Karpas-422 (cell line): ENCODE measurements at places on chromosomes 2 and 18. TPM values are rescaled to one million over a fixed set of nuclear protein-coding genes. Genes with fewer than 3 reads are reported as not detected.

GRCh38 chr2:9771481-9772017 is 71.7 kb upstream of the TAF1B start:
- peaks cover 10% of the 10 kb centered on the region for H3K4me1 ChIP-seq
- no peaks in the 10 kb centered on the region for H3K36me3 ChIP-seq
- no peak overlapping the region for H3K4me3 ChIP-seq
- no peaks in the 10 kb centered on the region for H3K27me3 ChIP-seq
- no peak overlapping the region for H3K27ac ChIP-seq

DNA sequence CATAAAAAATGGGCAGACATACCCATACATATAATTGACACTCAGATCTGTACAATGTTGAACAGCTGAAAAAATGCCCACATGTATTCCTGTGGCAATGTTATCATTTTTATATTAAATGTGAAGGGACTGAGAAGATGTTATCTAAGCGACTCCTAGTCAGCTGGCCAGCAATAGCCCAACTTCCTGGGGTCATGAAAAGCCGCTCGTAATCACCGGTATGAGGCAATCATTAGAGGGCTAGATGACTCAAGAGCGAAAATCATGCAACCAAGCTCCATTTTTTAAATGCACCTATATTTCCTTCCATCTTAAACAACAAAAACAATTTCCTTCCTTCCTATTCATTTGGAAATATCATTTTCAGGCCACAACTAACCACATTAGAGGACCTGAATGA is 274.6 kb upstream of the CCDC68 start:
- no peak overlapping the region for H3K4me3 ChIP-seq
- no peak for DNase-seq
- H3K36me3 ChIP-seq, result peaks cover 24% of the 10 kb centered on the region; the same call in 1 of the 2 replicates
- H3K4me1 ChIP-seq, result no peaks in the 10 kb centered on the region

DNA sequence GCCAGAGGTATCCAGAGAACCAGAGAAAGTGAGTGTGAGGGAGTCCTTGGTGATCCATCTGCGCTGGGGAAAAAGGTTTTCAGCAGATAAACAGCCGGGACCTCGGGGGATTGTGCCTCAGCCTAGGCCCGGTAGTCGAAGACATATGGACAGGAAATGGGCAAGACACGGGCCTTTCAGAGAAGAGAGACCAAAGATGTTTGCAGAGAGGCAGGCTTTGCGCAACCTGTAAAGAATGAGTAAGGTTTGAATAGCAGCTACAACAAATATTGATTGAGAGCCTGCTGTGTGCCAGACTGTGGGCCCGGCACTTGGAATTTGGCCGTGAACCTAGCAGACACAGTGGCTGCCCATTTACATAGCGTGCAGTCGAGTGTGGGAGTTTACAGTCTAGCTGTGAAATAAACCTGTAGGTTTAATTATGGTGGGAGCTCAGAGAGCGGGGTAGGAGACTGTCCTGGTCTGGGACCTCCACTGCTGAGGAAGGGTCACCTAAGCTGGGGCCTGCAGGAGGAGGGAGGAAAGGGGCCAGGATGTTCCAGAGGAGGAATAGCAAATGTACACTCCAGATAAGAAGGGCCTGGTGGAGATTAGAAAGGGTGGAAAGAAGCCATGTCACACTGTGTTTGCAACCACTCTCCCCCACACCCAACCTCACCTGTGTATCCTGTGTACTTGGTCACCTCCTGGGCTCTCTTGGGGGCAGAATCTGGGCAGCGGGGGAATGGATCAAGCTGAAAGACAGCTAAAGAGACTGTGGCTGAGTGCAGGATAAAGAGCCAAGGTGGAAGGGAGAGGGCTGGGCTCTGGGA is 3.0 kb downstream of the SH2D6 start:
- H3K27ac ChIP-seq, result no peak overlapping the region
- peaks cover 30% of the 10 kb centered on the region for H3K4me1 ChIP-seq

DNA sequence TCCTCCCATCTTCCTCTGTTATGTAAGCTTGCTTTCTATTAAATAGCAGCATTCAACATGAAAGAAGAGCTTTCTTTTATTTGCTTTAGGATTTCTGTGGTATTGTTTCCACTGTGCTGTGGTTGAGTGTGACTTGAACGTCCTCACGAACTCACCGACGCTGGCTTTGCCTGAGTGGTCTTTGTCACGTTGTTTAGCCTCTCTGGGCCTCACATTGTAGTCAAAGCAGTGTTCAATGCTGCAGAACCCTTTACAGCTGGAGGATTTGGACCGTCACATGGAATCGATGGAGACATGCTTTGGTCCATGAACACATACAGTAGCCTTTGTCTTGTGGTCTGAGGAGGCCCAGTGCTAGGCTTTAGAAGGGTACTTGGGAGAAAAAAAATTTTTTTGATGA is 66.3 kb downstream of the TANC1 start:
- no peaks in the 10 kb centered on the region for H3K36me3 ChIP-seq
- DNase-seq, result no peak
- no peak overlapping the region for H3K4me3 ChIP-seq

DNA sequence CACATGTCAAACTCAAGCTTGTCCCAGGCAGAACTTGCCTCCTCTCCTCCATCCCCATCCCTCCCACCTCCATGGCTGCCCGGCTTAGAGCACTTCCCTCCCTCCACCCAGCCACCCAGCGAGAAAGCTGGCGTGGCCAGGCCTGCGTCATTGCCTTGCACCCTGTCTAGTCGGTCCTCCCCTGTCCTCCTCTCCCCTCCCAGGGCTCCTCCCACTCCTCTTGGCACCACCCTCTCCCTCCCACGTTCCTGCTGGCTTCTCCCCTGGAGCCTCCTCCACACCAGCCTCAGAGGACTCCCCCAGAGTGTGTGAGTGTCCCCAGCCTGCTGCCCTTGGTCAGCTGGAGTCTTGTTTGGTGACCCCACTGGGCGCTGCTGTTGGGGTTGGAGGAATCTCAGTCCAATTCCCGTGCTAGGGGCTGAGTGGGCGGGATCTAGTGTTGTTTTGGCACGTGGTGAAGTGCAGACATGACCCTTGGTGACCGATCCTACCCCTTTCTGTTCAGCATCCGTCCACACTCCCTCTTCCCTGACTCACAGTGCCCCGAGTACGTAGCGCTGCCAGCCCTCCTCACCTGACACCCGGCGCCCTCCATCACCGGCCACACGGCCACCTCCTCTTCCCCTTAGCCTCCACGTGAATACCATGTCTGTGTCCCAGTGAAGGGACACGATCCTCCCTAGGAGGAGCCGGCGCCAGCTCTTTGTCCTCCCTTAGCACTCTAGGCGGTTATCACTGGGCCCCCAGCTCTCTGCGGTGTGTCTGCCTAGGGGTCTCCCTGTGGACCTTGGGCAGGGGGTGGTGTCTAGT is 41.4 kb downstream of the ATP6V1C2 start:
- no peaks in the 10 kb centered on the region for H3K36me3 ChIP-seq
- DNase-seq, result no peak
- H3K27me3 ChIP-seq, result no peaks in the 10 kb centered on the region
- no peaks in the 10 kb centered on the region for H3K4me1 ChIP-seq
- H3K27ac ChIP-seq, result no peak overlapping the region

DNA sequence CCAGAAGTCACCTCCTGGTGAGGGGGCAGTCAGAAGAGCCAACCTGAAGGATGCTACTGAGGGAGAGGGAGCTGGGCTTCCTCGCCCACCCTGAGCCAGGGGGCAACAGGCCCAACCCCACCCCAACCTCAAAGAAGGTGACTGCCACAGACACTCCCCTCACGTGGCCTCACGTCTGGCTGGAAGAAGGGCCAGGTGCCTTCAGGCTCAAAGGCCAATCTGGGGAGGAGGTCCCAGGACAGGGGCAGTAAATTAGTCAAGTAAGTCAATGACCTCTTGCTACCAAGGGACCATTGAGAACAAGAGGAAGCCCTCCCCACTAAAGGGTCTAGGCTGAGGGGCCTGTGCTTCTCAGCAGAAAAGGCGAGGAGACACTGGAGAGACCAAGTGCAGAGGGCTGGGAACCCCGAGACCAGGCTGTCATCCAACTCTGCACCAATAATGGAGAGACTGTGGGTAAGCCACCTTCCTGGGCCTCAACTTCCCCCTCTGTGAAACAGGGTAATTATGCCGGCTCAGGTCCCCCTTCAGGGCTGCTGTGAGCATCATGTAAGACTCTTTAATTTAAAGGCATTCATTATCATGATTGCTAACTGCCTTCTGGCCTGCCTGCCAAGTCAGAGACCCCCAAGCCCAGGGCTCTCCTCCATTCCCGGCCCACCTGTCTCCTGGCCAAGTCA is 20.2 kb upstream of the TNS1 start:
- peaks cover 14% of the 10 kb centered on the region for H3K4me1 ChIP-seq
- H3K4me3 ChIP-seq, result no peak overlapping the region
- DNase-seq, result no peak

DNA sequence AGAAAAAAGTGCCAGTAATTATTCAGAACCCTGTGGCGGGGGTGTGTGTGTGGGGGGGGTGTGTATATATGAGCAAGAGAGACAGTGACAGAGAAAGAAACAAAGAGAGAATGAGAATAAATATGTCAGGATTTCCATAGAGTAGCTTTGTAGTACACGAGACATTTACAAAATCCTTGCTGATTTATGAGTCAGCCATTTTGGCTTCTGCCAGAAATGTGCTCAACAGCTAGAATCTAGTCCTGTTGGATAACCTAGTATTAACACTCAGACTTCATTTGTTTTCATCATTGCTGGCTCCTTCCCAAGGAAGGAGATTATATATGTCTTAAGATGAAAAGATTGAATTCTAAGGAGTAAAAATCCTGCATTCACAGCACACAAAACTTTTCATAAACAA is 140.5 kb upstream of the HNRNPA3 start:
- H3K36me3 ChIP-seq, result no peaks in the 10 kb centered on the region
- no peaks in the 10 kb centered on the region; the same call in 1 of the 2 replicates for H3K4me1 ChIP-seq
- H3K27ac ChIP-seq, result no peak overlapping the region
- H3K4me3 ChIP-seq, result no peak overlapping the region
- no peaks in the 10 kb centered on the region for H3K27me3 ChIP-seq
- no peak for DNase-seq

DNA sequence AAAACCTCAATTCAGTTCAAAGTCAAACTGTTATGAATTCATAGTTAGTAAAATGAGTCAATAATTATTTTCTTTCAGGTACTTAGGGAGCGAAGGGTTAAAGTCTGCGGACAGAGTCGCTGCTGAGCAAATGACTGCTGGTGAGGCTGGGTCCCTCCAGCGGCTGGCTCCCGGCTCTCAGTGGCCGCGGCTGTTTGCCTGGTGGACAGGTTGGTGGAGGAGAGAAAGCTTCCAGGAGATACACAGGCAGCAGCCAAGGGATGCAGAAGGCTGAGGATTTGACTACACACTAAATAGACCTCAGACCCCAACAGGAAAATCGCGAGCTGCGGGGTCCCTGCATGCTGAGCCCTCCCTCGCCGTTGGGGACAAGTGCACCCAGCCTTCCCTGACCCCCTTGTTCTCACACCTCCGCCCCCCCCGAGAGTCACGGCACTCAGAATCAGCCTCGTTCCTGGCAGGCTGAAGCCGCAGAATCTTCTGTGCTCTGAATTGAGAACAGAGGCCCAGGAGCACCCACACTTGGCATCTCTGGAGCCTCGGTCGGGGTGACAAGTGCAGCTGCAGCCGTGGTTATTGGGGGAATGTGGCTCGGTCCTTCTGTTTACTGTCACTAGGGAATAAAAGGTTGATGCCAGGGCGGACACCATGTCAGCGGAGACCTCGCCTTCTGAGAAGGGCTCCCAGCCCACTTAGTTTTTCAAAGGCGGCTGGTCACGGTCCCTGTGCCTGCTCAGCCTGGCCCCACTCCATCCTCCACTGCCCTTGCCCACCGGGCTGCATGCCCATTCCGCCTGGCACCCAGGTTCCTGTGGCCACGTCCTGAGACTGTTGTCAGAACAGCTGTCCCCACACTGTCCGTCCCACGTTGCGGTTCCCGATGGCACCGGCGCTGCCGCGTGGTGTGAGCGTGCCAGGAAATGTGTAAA is 74.0 kb downstream of the SLC66A2 start:
- H3K36me3 ChIP-seq, result no peaks in the 10 kb centered on the region
- no peaks in the 10 kb centered on the region for H3K4me1 ChIP-seq
- H3K27me3 ChIP-seq, result no peaks in the 10 kb centered on the region

DNA sequence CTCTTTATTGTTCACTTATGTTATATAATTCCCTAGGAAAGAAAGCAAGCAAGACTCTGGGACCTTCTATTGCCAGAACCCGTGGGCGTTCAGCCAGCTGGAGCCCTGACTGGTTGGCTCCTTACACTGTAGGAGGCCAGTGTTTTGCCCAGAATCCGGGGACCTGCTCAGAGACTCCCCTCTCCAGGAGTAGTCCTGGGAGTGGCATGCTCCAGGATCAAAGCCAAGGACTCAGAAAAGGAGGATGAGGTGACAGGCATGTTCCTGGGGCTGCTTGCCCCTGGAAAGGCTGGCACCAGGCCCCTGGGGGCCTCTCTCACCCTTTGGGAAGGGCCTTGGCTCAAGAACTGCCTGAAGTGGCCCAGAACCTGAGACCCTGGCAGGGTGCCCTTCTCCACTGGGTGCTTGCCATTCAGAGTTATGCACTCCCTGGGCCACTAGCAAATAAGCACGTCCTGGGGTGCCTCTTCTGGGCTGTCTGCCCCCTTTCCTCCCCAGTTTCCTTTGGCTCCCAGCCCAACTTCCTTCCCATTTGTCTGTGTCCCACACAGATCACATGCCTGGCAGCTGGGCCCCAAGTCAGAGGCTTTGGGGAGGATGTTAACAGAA is 19.6 kb upstream of the KIF3C start:
- H3K4me3 ChIP-seq, result no peak overlapping the region
- no peaks in the 10 kb centered on the region for H3K27me3 ChIP-seq
- no peaks in the 10 kb centered on the region for H3K36me3 ChIP-seq
- H3K27ac ChIP-seq, result no peak overlapping the region
- no peaks in the 10 kb centered on the region for H3K4me1 ChIP-seq

GRCh38 chr2:180931841-180932240 is 48.6 kb upstream of the UBE2E3 start:
- H3K4me1 ChIP-seq, result no peaks in the 10 kb centered on the region
- H3K27ac ChIP-seq, result no peak overlapping the region
- H3K4me3 ChIP-seq, result no peak overlapping the region
- DNase-seq, result no peak

- no peak overlapping the region for H3K4me3 ChIP-seq
- no peak for DNase-seq
- H3K27ac ChIP-seq, result no peak overlapping the region
- H3K36me3 ChIP-seq, result no peaks in the 10 kb centered on the region
- H3K27me3 ChIP-seq, result no peaks in the 10 kb centered on the region
- peaks cover 19% of the 10 kb centered on the region for H3K4me1 ChIP-seq
These were observed 39.8 kb upstream of the C2orf15 start for GRCh38 chr2:99101697-99102096.

- H3K27ac ChIP-seq, result no peak overlapping the region
- H3K36me3 ChIP-seq, result no peaks in the 10 kb centered on the region
- no peaks in the 10 kb centered on the region for H3K4me1 ChIP-seq
- H3K27me3 ChIP-seq, result no peaks in the 10 kb centered on the region
- H3K4me3 ChIP-seq, result no peak overlapping the region
These were observed 1830.9 kb upstream of the PIK3C3 start for GRCh38 chr18:40124107-40124506.

The MC2R gene
- total RNA-seq, result not detected in 2 replicates

The GTF2A1L gene
- not detected in 2 replicates for total RNA-seq

The ZNF892 gene
- 1.1 and 3.5 TPM in 2 replicates for total RNA-seq

The CD8B gene
- not detected in 2 replicates for total RNA-seq

The ANKRD30B gene
- total RNA-seq, result not detected in 2 replicates

The PSD4 gene
- total RNA-seq, result 43.3 and 85.3 TPM in 2 replicates

The WDR43 gene
- 65.3 and 77.0 TPM in 2 replicates for total RNA-seq

The ZNF514 gene
- 9.5 and 15.0 TPM in 2 replicates for total RNA-seq
